ENCODE measurements at places on chromosomes 5 and 9. TPM values are rescaled to one million over a fixed set of nuclear protein-coding genes. Genes with fewer than 3 reads are reported as not detected.

GRCh38 chr9:35790025-35790384 lies 1.4 kb upstream of the NPR2 start:
- DNase-seq: no peak

DNA sequence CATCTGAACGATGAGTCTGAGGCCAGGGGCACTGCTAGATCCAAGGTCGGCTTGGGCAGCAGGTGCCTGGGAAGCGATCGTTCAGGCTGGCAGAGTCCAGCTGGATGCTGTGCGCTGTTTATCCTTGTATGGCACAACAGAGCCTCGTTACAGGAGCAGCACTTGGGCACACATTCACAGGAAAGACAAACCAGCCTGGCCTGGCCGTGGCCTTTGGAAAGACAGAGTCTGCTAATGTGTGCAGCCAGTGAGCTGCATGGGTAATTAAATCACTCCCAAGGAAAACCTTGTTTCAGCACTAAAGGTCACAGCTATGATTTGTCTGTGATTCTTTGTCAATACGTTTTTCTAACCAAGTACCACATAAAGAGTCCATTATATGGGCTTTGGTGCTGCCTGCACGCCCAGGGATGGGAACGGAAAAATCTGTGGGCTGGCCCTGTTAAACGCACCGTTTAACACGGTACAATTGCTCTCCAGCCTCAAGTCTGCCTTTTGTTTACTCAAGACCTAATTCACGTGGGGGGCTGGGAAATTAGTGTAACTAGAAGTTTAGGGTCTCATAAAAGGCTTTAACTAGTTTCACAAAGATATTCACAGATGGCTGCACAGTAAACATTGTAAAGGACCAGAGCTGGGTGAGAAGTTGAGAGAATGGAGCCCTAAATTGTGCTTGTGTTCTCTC lies 509.3 kb downstream of the KDM4C start:
- DNase-seq: no peak

DNA sequence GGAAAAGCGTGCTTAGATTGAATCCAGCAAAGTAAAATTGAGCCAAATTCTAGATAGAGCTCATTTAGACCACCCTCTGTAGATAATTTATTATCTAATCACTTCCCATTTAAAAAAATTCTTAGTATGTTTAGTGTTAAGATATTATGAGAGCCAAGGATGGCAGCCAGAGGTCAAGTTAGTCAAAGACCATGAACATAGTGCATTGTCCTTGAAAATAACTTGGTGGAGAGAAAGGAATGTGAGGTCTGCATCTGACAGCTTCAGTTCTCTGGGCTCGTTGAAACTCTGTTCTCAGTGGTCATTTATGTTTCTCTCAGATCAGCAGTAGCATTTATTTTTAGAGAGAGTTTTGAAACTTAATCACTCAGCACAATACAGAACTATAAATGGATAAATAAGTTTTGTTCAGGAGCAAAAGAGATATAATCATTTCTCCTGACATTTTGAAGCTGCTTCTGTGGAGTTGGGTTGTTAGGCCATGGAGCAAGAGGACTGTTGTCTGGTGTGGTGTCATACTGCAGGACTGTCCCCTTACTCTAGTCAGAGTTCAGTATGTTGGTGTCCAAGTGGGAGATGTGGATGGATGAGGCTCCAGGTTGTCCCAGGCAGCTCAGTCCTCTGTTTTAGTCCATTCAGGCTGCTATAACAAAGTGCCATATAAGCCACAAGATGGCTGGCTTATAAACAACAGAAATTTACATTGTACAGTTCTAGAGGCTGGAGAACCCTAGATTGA lies 337.7 kb downstream of the FBXL7 start:
- no peak for DNase-seq

GRCh38 chr5:34608859-34609648 lies 47.1 kb upstream of the RAI14 start:
- peak; percentile 80 for DNase-seq

DNA sequence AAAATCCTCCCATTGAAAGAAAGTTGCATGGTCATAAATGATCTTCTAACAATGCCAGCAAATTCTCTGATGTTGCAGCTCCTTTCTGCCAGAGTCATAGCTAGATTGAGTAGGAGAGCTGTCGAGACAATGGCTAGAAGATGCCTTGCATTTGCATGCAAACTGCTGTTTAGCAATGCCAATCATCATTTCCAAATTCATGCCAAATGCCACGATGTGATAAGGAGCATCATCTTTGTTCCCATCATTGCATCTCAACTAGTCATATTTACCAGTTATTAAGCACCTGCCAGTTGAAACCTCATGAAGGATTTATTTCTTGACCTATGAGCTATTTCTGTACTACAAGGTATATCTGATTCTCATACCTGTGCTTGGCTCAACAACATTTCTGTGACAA lies 246.4 kb upstream of the PIK3R1 start:
- no peak for DNase-seq

DNA sequence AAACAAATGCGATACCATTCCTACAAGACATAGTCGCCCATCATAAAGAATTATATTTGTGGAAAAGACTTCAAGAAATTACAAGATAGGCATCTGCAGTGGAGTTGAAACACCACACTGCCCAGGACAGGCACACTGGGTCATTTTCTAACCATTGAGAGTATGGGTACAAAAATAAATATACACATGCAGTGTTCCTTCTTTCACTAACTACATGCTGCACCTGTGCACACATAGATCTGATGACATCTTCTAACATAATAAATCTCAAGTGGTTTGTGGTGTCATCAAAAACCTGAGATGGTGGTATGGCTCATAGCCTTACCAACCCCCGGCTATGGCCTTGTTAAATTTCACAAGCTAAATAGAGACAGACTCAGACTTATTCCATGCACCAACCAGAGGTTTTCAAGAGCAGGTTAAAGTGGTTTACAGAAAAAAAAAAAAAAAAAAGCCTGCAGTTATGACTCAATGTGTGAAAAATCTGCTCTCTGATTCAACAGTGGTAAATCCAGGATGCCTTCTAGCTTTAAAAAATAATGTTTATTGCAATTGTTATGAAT lies 12.4 kb upstream of the NFIB start:
- no peak for DNase-seq

- DNase-seq: no peak
Measured at GRCh38 chr5:148482196-148482595, 98.4 kb downstream of the FBXO38 start.

DNA sequence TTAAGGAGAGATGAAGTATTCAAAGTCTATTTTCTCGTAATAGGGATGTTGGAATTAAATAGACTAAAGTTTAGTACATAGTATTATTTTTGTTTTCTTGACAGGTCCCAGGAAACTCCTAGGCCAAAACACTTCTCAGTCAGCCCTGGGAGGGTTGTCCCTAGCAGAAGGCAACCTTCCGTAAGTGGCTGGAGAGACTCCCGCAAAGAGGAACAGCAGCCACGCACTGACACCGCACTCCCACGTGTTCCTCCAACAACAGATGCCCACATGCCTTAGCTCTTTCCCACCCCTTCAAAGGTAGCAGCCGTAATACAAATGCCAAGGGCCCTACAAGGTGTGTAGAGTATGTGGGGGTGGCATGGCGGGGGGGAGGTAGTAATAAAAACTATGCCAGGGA lies 28.4 kb downstream of the PCDHGC5 start:
- DNase-seq: no peak

GRCh38 chr5:135671052-135671705 lies 92.4 kb upstream of the CXCL14 start:
- DNase-seq: no peak

DNA sequence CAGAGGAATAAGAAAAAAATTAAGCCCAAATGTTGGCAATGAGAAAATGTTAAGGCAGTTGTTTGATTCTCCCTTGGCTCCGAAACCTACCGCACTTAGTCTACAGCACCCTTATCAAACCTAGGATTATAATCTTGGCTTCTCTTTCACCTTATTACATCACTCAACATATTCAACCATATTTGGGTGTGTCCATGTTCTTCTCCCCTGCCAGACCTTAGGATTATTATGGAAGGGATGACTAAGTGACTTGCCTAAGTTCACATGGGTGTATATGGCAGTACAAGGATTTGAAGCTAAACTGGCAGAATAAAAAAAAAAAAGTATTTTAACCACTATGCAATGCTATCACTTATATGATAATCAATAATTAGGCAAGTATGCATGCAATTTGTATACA lies 76.4 kb downstream of the PLK2 start:
- DNase-seq: no peak

GRCh38 chr9:123864251-123864650 lies 65.7 kb downstream of the DENND1A start:
- DNase-seq: no peak

- DNase-seq: no peak
Measured at GRCh38 chr5:137975208-137975607, 57.7 kb downstream of the FAM13B start.

DNA sequence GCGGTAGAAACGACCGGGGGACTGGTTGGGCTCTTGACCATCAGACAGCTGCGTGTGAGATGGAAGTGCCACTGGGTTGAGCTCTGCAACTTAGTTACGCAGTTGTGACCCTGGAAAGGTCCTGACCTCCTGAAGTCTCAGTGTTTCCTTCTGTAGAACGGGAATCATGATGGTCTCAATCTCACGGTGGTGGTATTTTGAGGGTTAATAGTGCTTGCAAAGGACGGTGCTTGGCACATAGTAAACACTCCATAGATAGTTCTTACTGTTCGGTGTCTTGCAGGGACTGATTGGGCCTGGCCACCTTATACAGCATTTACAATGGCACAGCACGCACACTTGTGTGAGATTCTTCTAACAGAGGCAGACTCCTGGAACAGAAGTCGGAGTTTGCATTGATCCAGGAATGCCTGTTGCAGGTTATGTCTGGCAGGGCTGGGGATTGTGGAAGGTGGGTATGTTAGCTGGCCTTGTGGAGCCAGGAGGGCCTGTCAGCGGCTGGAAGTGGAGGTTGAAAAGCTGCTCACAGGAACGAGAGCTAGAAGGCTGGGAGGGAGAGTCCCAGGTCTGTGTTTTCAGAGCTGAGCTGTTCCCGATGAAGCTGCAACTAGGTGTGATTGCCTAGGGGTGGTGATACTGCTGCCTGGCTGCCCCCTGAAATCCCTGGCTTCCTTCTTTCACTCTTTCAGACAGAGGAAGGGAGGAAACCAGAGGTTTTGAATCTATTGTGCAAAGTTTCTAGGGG lies 962 bp upstream of the TXN start:
- no peak for DNase-seq

DNA sequence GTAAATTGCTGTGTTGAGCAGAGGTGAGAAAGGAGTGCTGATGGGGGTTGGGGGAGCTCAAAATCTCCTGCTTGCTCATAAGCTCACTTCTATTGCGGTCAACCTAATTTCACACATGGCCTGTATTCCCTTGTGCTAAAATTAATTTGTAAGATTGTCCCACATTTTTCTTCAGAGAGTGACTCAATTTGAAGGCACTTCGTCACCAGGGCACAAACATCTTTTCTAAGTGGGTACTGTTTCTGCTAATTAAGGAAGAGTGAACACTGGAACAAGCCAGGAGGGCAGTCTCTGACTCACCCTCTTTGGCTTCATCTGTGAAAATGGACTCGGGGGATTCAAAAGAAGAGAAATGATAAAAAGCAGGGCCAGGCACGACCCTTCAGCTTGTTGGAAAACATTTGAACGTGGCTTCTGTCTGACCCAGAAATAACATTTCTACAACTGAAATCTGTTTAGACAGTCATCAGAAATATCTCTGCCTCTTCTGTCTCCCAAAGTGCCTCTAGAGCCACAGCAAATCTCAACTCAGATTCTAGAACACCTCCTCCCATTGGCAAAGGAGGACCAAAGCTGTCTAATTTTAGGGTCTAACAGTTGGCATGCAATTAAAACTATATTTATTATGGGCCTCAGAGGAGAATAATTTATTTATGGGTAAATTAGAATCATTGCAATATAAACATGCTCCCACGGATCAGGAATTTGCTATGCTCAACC lies 49.8 kb downstream of the FEM1C start:
- no peak for DNase-seq

DNA sequence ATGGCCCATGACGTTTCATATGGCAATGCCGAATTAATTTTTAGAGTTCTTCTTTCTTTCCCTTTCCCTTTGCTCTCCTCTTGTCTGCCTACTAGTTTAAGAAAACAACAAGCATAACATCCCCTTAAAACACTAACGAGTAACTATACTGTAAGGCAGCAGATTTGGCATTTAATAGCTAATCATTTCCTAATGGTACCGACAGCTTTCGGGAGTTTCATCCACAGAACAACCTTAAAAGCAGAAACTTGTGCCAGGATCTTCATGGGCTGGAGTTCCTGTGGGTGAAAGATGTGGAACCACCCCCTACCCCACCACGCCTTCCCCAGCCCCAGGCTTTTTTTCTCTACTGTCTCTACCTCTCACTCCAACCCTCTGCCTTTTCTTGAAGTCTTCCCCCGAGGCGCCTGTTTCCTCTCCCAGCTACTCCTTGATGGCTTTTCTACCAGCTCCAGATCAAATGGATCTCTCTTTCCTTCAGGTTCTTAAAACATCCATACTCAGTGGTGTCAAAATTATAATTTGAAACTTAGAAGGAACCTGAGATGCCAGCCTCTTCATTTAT lies 319.5 kb downstream of the PIK3R1 start:
- no peak for DNase-seq

DNA sequence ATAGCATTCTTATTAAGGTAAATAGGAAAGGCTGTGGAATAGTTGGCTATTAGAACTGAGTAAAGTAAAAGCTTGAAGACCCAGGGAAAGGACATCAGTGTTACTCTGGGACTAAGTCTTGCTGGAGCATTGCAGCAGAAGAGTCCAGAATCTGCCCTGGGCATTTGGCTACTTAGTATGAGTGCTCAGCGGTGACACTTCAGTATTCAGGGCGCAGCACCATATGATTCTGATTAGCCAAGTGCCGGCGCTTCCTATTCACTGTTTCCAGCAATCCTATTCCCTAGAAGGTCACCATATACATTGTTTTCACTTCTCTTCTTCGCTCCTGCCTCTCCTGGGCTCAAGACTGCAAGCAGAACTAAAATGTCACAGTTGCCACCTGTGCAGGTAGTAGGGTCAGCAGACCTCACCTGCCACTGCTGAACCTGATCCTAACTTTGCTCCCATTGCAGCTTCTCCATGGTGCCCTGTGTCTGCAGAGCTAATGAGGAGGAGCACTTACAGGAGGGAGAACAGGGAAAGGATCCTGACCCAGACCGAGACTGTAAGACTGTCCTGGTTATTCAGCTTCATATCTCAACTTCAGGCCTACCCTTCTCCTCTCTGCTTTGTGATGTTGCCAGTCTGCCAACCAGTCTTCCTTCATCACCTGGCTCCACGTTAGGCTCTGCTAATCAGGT lies 313.6 kb upstream of the PIK3R1 start:
- DNase-seq: no peak

GRCh38 chr5:107655831-107656230 lies 14.9 kb downstream of the EFNA5 start:
- DNase-seq: no peak

DNA sequence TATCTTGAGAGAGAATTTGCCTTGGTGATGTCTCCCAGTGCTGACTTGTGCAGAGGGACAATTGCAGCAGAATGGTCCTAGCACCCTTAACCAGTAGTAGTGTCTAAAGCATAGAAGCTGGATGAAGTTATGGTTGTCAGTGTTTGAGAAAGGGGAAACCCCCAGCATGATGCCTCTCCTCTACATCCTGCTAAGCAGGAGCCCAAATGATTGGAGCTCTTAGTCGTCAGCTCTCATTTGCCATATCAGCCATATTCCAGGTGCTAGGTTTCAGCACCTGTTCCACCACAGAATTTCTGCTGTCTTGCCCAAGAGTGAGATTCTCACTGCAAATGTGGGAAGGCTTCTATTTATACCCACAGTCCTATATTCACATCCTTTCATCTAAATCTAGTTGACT lies 43.7 kb upstream of the RFX3 start:
- DNase-seq: no peak

- no peak for DNase-seq
Measured at GRCh38 chr5:775961-776861, 8.3 kb downstream of the ZDHHC11B start.

Gene MYMK
- total RNA-seq: not detected

Gene ZNF169
- 3.7 TPM for total RNA-seq

Gene MEIKIN
- total RNA-seq: not detected

Gene ITK
- total RNA-seq: not detected

Gene SPRY4
- 7.4 TPM for total RNA-seq

All from pulmonary artery endothelial cell (primary cell).